ENCODE measurements at places on chromosomes 3 and 15.
A peak's percentile ranks its signal among the peaks of the same experiment; 100 is the strongest.

- DNase-seq = no peak
These were observed 21.9 kb downstream of the IL12A start for GRCh38 chr3:160010578-160010977.

GRCh38 chr3:51637941-51638471 is 33.0 kb upstream of the TEX264 start:
- peak; percentile 54 for DNase-seq

- no peak for DNase-seq
These were observed 102.0 kb downstream of the TBC1D5 start for GRCh38 chr3:17640466-17640865.

DNA sequence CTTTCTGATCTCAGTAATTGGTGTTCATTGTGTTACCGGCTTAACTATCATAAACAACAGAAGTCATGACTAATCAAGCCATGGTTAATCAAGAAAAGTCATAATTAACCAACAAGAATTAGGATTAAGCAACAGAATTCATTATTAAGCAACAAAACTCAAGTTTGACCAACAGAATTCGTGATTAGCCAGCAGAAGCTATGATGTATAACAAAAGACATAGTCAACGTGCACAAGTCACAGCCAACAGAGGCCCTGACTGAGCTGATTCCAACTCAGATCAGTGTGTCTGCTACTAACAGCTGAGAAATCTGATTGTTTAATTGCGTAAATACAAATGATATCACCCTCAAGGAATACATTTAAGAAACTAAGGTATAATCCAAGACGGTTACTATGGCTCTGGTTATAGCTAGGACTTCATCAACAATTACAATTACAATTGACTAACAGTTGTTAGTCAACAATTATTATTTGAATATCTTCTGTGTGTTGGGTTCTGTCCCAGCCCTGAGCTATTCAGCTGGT is 67.7 kb downstream of the RARB start:
- DNase-seq = no peak

DNA sequence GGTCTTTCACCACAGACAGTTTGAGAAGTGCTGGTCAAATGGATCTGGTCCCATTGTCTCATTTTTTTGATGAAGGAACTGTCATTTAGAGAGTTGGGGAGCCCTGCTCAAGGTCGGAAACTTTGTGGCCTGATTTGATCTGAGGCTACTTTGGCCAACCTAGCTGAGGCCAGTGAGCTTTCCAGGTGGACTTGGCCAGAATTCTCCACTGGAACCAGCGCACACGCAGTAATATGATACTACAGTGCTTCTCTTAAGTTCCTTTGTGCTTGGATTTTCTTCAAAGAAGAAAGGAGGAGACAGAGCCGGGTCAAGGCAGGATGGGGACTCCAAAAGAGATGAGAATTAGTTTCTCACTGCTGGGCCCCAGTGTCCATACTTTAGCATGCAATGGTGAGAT is 50.5 kb downstream of the CCNB2 start:
- no peak for DNase-seq

DNA sequence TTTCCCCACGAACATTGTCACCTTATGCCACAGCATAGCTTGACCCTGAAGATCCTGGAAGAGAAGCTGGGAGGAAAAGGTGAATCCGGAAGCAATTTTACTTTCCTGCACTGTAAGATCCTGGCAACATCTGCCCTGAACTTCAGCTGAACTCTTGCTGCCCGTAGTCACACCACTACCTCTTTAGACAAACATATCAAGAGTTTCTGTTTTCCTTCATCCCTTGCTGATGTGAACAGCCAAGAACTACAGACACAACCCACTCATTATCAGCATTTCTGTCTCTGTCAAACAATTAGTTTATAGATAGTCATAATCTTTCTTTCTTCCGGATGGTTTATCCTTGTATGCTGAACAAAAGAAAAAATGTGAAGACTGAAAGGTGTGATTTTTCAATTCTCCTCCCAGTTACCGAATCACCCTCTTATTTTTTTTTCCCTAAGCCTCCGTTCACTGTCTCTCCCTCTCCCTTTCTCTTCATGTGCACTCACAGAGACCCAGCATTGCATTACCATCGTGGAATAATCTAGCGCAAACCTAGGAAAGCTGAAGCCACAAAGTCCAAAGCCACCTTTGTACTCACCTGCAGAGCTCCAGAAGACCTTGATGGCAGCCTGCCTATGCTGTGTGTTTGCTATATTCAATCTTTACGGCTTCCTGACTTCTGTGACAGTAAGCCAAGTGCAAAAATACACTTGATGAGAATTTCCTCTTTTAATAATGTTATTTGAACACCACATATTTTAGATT is 229.2 kb downstream of the CDIN1 start:
- no peak for DNase-seq

GRCh38 chr3:157416347-157417087 is 20.1 kb upstream of the PTX3 start:
- no peak for DNase-seq

GRCh38 chr3:194446172-194446571 is 40.6 kb downstream of the ATP13A3 start:
- peak; percentile 95 for DNase-seq
